ENCODE measurements at places on chromosomes 11 and 22.

DNA sequence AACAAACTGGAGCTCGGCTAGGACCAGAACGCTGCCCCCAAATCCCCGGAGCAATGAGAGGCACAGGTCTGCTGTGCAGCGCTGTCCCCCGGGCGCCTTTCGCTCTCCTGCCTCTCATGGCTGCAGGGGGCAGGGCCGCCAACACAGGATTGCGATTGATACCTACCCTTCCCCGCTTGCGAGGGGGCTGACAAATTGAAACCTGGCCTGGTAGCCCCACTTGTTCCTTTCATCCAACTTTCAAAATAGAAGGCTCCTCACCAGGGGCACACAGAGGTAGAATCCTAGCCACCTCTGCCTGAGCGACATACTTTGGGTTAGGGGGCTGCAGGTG lies 642 bp upstream of the CASTOR1 start:
- no peak for DNase-seq

DNA sequence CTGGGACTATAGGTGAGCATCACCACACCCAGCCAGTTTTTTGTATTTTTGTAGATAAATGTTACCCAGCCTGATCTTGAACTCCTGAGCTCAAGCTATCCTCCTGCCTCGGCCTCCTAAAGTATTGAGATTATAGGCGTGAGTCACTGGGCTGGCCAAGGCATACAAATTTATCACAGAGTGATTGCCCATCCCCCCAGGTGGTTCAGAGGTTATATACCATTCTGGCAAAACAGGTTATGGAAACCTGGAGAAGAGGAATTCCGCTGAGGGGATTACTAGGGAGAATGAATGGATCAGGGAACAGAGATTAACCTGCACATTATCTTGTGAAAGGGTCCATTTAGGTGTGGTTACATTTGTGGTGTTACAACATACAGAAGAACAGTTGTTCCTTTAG lies 8.1 kb downstream of the ATG13 start:
- no peak for DNase-seq

- DNase-seq = no peak
Observed at GRCh38 chr11:32328392-32328791, 106.9 kb downstream of the WT1 start.

GRCh38 chr11:44571871-44572270 lies 6.4 kb downstream of the CD82 start:
- no peak for DNase-seq

DNA sequence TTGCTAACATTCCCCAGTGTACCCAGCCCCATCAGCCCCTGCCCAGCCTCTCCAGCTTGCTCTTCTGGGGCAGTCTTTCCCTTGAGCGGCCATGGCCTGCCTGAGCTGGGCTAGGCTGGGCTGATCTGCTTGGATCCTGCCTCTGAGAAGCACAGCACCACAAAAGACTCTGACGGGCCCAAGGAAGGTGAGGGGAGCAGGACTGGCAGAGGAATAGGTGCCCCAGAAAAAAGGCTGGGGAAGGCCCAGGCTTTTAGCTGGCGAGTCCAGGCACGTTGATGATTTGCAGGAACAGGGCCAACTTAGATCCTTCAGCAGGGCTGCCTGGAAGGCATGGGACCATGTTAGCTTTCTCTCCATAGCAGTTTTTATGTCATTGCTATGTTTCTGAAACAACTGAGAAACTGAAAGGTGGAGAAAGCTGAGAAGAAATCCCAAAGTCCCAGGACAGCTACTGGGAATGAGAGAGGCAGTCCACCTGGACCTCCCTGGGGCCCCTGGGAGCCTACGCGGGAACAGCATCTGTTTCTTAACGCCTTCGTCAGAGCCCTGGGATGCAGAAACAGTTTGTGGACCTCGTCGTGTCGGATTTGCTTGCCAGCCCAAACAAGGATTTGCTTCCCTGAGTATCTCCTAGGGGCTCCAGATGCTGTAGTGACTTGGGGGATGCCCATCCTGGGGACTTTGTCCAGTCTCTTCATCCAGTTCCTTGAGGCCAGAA lies 24.4 kb upstream of the FXYD6 start:
- DNase-seq = no peak

GRCh38 chr11:123054301-123055065 lies 7.5 kb downstream of the HSPA8 start:
- DNase-seq = no peak

GRCh38 chr11:64743591-64744543 lies at the start of gene RASGRP2:
Gene RASGRP2, minus strand, starts transcription at chr11:64744142. Its CDS starts 1,276 bp downstream, at chr11:64742866.
- peak; percentile 86 for DNase-seq

DNA sequence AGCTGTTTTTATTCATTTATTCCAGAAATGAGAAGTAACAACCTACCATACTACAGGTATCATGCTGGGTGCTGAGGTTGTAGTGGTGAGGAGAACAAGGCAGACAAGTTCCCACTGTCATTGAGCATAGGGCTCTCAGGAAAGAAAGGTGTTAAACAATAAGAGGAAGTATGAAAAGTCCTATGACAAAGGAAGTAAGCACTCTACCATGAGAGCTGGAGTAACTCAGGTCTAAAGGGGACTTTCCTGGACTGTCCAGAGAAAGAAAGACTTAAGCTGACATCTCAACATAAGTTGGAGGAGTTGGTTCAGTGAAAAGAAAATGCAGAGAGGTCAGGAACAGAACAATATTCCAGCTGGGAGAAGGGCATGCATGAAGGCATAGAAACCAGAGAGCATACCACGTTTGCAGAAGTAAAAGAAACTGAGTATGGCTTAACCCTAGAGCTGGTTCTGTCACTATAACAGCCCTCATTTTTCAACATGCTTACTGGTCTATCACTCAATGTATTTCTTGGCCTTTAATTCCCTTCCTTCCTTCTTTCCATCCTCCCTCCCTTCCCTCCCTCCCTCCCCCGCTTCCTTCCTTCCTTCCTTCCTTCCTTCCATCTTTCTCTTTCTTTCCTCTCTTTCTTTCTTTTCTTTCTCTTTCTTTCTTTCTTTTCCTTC lies 137.8 kb upstream of the BDNF start:
- DNase-seq = no peak

GRCh38 chr11:10483584-10483983 lies 28.5 kb downstream of the AMPD3 start:
- no peak for DNase-seq

GRCh38 chr11:132123854-132124835 lies 753.7 kb downstream of the NTM start:
- no peak for DNase-seq

- DNase-seq = no peak
Observed at GRCh38 chr11:62656796-62657429, 3.8 kb upstream of the INTS5 start.

Measured in mucosa of descending colon (tissue), 3 donors.